ENCODE measurements at places on chromosomes 6 and 20.

GRCh38 chr6:157302736-157303135, 20.6 kb downstream of the TMEM242 start:
- no peak for DNase-seq

DNA sequence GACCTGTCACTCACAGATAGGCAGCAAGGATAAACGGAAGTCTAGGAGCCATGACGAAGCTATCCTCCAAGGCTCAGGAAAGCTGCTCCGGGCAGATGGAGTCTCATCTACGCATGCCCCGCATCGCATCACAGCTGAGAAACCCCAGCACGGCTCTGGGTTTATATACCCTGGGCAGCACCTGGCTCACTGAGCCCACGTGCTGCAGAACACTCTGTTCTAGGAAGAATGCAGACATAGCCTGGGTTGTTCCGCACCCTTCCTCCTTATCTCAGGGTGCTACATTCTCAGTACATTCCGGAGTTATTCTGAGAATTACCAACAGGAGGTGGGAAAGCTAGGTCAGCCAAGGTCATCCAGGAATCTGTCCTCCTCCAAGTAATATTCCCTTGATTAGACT, 260.4 kb downstream of the CBLN4 start:
- DNase-seq = no peak

DNA sequence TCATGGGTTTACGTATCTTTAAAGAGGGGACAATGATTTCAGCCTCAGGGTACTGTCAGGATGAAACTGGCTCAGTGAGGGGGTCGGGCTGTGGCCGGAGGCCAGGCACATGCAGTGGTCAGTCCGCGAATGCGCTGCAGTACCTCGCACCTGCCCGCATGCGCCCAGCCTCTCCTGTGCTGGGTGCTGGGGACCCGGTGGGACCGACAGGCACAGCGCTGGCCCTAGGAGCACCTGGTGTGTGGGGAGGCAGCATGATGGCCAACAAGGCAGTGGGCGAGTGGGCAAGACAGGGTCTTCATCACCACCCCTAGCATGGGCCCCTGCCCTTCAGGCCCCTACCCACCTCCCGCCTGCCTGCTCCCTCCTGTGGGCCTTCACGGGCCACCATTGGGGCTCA, 970 bp upstream of the CABLES2 start:
- DNase-seq = peak; percentile 86

DNA sequence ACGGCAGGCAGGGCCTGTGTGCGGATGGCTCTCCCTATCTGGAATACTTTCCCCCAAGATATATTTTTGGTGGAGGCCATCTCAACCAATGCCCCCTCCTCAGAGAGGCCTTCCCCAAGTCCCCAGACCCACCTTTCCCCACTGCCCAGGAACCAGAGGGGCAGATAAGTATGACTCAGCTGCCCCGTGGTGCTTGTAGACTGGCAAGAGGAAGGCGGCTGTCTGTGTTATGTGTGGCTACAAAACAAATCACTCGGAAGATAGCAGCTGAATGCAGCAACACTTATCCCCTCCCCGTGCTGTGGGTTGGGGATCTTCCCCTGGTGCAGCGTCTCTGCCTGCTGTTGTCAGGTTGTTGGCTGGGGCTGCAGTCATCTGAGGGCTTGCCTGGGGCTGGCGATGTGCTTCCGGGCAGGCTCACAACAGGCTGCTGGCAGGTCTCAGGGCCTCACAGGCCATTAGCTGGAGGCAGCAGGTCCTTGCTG, 7.1 kb downstream of the NPEPL1 start:
- DNase-seq = peak; percentile 64

DNA sequence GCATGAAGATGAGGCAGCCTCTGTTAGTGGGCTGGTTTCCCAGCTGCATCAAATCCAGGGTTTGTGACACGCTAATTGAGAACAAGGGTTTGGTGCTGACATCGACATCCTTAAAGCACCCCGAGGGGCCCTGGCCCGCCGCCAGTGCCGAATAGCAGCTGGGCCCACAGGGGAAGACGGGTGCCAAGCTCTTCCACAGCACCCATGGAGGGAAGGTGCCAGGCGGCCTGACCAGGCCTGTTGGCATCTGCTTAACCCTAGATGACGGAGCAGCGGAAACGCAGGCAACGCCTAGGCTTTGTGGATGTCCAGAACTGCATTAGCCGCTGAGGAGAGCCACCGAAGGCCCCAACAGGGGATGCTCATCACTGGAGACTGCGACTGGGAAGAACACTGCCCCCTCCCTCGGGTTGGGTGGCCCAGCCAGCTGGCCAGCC, 16.0 kb downstream of the UQCC2 start:
- DNase-seq = no peak

GRCh38 chr20:52763321-52763853, 208.8 kb upstream of the TSHZ2 start:
- DNase-seq = no peak

DNA sequence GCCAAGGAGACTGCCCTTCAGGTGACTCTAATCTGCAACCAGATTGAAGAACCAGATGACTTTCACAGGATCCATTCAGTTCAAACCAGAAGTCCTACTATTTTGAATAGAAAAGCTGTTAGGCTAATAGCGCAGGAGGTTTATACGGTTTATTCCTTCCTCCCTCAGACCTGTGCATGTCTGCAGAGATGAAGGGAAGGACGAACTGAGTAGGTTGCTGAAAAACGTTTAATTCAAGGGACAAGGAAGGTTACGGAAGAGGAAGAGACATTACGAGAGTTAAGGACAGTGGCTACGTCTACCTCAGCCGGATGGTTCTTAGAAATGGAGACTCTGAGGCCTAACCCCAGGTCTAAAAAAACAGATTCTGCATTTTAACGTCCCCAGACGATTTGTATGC, 978 bp downstream of the AURKA start:
- DNase-seq = no peak

- DNase-seq = no peak
Observed at GRCh38 chr20:49270736-49271135, 7.1 kb downstream of the ZNFX1 start.

DNA sequence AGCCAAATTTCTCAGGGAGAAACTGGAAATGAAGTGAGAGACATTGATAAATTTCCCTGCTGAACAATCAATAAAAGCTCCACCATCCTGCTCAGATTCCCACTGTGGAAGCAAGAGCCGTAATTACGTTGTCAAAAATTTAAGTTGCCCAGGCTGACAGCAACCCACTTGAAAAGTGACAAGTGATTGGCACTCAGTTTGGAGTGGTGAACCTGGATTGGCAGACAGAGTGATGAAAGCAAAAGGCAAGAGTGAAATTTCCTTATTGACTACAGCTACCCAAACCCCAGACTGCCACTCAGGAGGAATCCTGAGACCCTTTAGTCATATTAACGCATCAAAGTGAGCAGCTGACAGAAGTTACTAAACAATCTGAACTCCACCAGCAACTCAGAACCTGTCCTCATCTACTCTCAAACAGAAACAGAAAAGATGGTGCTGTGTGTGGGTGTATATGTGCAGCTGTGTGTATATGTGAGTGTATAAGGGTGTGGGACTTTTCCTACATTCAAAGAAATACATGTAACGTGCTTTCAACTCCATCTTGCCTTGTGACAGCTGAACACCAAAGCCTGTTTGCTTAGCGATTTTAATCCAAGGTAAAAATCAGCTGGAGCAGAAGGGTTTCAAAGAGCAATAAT, 157.4 kb downstream of the PKHD1 start:
- no peak for DNase-seq

DNA sequence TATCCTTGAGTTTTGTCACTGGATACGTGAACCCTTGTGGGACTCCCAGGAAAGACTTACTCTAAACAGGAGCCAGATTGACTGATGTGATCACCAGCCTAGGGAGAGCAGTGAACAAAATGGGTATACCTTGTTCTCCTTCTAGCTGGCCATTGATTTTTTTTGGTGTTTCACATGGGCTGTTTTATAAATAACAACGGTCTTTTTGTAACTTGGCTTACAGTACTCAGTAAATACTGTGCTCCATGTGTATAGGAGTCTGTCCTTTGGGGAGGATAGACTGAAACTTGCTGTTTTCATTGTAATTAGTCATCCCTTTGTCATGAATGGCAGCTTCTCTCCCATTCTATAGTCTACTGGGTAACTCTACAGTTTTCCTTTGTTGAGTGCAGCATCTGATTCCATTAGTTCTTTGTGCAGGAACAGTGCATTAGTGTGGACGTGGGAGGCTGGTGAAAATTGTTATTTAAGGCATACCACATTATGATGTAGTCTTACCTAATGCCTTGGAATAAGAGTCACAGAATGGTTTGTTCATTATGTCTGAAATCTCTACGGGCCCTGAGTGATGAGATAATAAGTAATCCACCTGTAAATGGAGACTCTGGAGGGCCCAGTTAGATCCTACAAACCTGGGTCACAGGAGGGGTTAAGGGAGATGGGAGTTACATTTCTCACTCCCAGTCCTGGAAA, 89.5 kb downstream of the TIAM2 start:
- DNase-seq = no peak

DNA sequence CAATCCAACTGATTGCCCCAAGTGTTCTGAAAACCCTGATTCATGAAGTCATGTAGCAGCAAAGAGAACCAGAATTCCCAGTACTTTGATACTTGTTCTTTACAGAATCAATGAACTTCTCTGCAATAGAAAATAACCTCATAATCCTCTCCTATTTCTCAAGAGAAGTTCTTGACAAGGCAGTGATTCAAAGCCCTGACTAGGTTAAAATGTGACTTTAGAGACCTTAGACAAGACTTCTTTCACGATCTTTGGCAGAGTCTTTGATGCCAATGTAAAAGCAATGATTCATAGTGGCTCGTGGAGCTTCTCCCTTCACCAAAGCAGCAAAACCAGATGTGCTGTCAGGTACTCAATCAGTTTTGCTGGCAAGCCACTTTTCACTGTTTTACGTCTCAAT, 95.2 kb downstream of the CDK19 start:
- DNase-seq = no peak

- no peak for DNase-seq
Observed at GRCh38 chr6:52975580-52975979, 19.5 kb downstream of the GSTA4 start.

- DNase-seq = no peak
Observed at GRCh38 chr6:131492932-131493573, 80.0 kb upstream of the ARG1 start.

- DNase-seq = no peak
Observed at GRCh38 chr6:133410638-133411435, 169.7 kb downstream of the EYA4 start.

- DNase-seq = peak; percentile 97
Observed at GRCh38 chr20:64083378-64083803, 807 bp downstream of the LKAAEAR1 start.

DNA sequence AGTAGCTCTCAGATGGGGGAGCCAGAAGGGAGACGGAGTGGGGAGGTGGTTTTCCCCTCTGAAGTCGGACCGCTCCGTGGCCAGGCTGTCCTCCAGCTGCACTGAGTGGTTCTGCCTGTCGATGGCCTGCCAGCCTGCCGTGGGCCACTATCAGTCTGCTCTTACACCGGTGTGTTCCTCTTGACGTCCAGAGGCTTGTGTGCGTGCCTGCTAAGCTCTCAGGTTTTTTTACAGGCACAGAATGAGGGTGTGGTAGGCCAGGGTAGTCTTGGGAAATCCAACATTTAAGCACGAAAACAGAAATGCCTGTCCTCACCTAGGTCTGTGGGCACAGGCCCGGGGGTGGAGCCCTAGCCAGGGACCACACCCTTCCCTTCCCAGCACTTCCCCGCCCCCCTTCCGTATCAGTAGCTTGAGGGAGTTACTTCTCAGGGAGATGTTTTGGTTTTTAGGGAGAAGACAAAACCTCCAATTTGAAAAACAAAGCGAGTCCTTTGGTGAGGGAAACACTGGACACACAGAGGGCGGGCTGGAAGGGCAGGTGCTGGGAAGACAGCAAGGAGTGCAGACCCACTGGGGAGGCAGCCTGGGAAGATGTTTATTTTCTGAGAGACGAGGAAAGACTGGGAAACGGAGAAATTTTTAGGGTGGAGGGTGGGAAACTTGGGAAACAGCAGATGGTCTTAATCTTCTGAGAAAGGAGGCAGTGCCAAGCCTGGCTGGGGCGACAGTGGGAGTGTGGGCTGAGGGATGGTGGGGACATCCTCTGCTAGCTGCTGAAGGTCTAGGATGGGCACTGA, 106.5 kb downstream of the LY86 start:
- DNase-seq = peak; percentile 83

GRCh38 chr6:22828179-22829062, 259.1 kb downstream of the HDGFL1 start:
- no peak for DNase-seq

DNA sequence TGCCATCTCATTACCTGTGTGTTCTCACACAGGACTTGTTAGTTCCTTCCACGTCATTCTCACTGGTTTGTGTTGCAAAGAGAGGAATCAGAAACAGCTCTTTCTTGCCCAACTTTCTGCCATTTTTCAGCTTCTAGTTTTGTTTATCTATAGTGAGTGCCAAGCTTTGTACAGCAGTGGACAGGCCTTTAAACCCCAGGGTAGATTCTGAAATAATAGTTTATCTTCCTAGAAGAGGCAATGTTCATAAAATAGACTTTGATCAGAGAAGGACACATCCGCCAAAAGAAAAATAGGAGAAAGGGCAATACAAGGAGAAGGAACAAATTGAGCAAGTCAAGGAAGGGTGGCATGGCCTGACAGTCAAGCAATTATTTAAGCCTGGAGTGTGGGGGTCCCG, 17.7 kb upstream of the TMEM30A start:
- DNase-seq = no peak

DNA sequence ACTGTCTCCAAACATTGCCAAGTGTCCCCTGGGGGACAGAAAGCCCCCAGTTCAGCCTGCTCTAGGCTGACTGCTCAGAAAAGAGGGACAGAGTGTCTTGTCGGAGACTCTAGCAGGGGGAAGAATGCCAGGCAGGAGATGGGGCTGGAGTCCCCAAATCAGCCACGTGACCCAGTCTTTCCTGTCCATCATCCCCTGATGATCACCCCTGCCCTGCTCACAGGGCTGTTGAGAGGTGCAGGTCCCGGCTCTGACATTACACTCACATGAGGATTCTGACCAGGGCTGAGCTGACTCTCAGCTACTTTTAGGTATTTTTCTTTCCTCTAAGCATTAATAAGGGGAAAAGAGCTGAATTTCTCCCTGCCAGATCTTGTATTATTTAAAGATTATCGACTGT, 115.8 kb downstream of the SULF2 start:
- no peak for DNase-seq

DNA sequence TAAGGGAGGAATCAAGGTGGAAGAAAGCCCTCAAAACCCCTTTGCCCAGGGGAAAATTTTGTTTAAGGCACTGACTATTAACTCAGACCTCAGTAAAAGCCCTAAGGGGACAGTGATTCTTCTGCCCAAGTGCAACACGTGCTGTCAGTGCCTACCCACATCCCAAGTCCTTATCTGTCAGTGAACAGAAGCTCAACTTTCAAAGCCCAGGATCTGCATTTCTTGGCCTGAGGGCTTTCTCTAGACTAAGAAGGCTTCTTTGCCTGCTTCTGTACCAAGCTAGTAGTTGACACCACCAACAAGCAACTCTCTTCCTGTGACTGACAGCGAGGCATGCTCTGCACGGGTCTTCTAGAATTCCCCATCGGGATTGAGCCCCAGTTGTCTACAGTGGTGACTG, 416.0 kb upstream of the SPTLC3 start:
- DNase-seq = no peak

- DNase-seq = no peak
Observed at GRCh38 chr6:135014353-135014832, 40.2 kb downstream of the HBS1L start.
